ENCODE measurements at places on chromosomes 2 and 18.

DNA sequence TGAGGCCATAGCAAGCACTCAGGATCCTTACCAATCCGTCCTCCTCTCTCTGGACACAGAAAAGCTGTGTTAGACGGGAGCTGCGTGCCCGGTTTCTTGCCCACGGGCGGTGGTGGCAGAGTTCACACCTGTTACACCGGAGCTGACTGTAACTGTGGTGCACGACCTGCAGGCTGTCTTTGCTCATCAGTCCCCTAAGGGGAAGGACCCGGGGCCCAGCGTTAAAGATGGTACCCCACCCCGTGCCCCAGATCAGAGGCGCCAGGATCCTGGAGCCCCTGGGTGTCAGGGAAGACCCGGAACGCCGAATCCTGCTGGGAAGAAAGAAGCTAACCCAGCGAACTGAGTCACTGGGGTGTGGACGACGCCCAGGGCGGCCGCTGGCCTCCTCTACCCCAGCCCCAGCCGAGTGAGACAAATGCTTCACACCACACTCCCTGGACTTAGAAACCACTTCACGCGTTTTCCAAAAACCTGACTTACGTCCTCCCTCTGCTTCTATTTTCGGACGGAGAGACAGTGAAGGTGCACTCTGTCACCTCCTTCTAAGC, 293.6 kb upstream of the SALL3 start:
- DNase-seq, result no peak

GRCh38 chr2:28546242-28546641, 50.4 kb downstream of the PLB1 start:
- no peak for DNase-seq

- no peak for DNase-seq
These were observed 62.2 kb upstream of the L3MBTL4 start for GRCh38 chr18:6476880-6477279.

- DNase-seq, result no peak
These were observed 104.8 kb downstream of the NOL10 start for GRCh38 chr2:10584843-10585475.

GRCh38 chr2:235859651-235860050, 308.5 kb downstream of the GBX2 start:
- DNase-seq, result no peak

DNA sequence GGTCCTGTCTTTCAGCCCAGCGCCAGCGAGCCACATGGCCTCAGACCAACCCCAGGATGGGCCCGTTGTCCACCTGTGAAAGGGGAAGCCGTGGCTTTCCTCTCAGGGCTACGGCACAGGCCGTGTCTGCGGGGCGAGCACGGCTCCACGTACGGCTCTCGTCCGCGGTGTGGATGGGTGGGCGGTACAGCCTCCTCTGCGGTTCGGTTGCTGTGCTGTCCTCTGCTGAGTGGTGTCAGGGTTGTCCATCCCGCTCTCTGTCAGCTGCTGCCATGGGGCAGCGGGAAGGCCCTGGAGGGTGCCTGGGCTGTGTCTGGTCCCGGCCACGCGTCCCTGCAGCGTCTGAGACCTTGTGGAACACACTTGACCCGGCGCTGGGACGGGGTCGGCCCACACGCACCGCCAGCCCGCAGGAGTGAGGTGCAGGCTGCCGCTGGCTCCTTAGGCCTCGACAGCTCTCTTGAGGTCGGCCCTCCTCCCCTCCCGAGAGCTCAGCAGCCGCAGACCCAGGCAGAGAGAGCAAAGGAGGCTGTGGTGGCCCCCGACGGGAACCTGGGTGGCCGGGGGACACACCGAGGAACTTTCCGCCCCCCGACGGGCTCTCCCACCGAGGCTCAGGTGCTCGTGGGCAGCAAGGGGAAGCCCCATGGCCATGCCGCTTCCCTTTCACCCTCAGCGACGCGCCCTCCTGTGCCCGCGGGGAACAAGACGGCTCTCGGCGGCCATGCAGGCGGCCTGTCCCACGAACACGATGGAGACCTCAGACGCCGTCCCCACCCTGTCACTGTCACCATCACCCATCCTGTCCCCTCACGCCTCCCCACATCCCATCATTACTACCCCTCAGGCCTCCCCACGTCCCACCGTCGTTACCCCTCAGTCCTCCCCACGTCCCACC, 128.7 kb downstream of the NFATC1 start:
- peak; percentile 45 for DNase-seq

DNA sequence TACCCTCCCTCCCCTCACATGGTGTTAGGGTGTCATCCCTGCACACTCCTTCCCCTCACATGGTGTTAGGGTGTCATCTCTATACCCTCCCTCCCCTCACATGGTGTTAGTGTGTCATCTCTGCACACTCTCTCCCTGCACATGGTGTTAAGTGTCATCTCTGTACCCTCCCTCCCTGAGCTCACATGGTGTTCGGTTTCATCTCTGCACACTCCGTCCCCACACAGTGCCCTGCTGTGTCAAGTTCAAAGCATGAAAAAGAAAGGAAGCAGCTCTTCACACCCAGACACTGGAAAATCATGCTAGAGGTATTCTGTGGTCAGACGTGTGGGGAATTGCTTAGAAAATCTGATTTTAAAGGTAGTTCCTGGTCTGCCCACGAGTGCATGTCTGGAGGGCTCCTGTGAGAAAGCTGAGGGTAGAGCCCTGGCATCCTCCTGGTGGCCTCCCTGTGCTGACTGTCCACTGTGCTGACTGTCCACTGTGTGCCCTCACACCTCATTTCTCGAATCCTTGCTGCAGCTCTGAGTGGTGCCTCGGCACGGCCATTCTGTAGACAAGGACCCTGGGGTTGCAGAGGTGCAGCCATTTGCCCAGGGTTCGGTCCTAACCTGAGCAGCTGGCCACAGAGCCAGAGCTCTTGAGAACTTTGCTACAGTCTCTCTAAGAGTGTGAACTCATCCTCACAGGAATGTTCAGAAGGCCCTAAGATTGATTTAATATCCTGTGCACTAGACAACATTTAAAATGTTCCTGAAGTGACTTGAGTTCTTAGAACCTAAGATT, 69.1 kb upstream of the NFATC1 start:
- DNase-seq, result no peak

- DNase-seq, result no peak
These were observed 13.2 kb downstream of the ZNF804A start for GRCh38 chr2:184611361-184612085.

Data from stimulated activated CD8-positive, alpha-beta memory T cell treated with anti-CD3 and anti-CD28 coated beads, Interleukin-12 subunit alpha, Interleukin-12 subunit beta, amount 100 ng/mL, for 4 hours (primary cell).